ENCODE measurements at places on chromosomes 6 and 20. TPM values are rescaled to one million over a fixed set of nuclear protein-coding genes. Genes with fewer than 3 reads are reported as not detected.
A peak's percentile ranks its signal among the peaks of the same experiment; 100 is the strongest.

DNA sequence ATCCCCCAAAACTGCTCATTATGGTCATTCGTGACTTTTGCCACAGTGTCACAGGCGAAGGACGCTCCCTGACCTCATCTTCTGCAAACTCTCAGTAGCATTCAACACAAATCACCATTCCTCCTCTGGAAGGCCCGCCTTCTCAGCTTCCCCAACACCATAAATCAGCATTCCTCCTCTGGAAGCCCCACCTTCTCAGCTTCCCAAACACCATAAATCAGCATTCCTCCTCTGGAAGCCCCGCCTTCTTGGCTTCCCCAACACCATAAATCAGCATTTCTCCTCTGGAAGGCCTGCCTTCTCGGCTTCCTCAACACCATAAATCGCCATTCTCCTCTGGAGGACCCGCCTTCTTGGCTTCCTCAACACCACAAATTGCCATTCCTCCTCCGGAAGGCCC, 288.0 kb upstream of the AGPAT4 start:
- H3K36me3 ChIP-seq, result no peaks in the 10 kb centered on the region
- peaks cover 11% of the 10 kb centered on the region for H3K27me3 ChIP-seq
- H3K27ac ChIP-seq, result no peak overlapping the region
- DNase-seq, result no peak
- H3K4me3 ChIP-seq, result no peak overlapping the region

DNA sequence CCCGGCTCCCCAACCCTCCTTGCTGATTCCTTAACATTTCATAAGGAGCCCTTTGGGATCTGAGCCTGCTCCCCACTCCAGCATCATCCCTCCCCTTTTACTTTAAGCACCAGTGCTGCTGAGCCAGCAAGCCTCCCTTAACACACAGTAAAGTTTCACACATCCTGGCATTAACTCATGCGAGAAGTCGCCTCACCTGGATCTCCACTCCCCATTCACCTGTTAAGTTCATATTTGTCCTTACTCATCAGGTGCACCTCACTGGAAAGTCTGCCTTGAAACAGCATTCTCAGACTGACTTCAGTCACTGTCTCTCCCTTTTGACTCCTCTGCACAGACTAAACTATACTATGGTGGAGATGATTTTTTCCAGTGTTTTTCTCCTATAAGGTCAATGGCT, 47.8 kb upstream of the MAP7 start:
- H3K4me1 ChIP-seq, result peaks cover 12% of the 10 kb centered on the region
- no peak overlapping the region for H3K27ac ChIP-seq
- no peak for DNase-seq

GRCh38 chr6:166578536-166579236, 7.8 kb downstream of the RAMACL start:
- no peaks in the 10 kb centered on the region for H3K36me3 ChIP-seq
- no peaks in the 10 kb centered on the region for H3K27me3 ChIP-seq
- no peak for DNase-seq
- H3K4me3 ChIP-seq, result no peak overlapping the region
- no peak overlapping the region for H3K27ac ChIP-seq
- H3K4me1 ChIP-seq, result no peaks in the 10 kb centered on the region

DNA sequence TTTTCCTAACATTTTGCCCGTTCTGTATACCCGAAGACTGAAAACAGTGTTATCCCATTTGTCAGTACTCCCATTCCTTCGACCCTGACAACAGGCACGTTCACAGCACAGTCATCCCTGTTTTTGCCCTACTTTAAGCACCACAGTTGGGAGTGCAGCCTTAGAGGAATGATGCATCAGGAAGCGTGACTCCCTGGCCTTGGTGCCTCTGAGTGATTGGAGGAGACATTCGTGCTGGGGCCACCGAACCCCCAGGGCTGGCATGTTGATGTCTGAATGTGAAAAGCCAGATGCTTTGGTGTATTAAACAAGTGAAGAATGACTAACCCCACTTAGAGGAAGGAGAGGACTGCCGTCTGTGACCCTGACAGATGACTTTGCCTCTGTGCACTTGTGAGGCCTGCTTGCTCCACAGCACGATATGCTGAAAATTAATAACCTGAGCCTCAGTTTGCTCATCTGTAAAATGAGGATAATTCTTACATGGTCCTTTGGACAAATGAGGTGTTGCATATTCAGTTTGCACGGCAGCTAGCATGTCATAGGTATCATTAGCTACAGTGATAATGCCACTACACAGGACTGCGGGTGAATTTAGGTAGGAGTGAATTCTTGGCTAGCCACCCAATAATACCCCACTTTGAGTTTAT, 36.0 kb downstream of the STK35 start:
- H3K4me3 ChIP-seq, result no peak overlapping the region
- H3K27me3 ChIP-seq, result no peaks in the 10 kb centered on the region
- H3K27ac ChIP-seq, result no peak overlapping the region
- no peak for DNase-seq

GRCh38 chr6:90131125-90131524, 165.5 kb downstream of the BACH2 start:
- no peak overlapping the region for H3K4me3 ChIP-seq
- H3K4me1 ChIP-seq, result no peaks in the 10 kb centered on the region
- no peaks in the 10 kb centered on the region for H3K27me3 ChIP-seq
- no peaks in the 10 kb centered on the region for H3K36me3 ChIP-seq

DNA sequence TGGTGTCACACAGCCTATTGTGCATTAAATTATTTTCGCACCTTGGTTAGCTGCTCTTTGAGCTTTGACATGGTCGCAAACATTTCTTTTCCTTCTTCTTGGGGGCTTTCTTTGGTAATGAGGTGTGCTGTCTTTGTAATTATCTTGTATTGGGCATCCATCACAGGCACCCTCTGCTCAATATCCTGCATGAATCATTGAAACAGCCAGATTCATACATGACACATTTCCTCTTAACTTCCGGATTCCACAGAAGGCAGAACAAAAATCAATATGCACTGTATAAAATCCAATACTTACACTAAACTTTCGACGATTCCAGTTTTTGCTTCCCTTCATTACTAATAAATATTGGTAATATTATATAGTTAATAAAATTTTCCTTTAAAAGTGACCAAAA, 175.6 kb downstream of the SYNE1 start:
- no peak overlapping the region for H3K4me3 ChIP-seq
- H3K27ac ChIP-seq, result no peak overlapping the region
- H3K27me3 ChIP-seq, result no peaks in the 10 kb centered on the region
- no peaks in the 10 kb centered on the region for H3K4me1 ChIP-seq
- no peaks in the 10 kb centered on the region for H3K36me3 ChIP-seq

DNA sequence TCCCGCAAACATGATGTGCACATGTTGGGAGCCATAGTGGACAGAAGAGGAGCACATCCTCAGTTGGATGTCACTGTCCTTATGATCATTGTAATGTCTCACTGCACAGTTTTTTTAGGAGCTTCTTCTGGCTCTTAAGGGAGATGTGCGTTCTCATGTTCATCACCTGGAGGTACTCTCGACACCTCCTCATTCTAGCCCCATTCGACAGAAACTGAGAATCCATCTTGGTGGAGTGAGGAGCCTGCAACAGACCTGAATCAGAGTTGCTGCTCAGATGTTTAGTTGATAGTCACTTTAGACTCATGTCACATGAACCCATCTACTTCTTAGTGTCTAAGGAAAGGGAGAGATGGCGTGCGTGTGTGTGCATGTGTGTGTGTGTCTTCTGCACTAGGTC, 2.3 kb upstream of the BMP6 start:
- no peaks in the 10 kb centered on the region for H3K36me3 ChIP-seq
- H3K4me1 ChIP-seq, result peaks cover 6% of the 10 kb centered on the region
- H3K27me3 ChIP-seq, result 0 out of 2 replicates have a peak, but pooled peaks cover 4% of the 10 kb centered on the region
- H3K4me3 ChIP-seq, result no peak overlapping the region

GRCh38 chr20:49610691-49611538, 43.0 kb upstream of the PTGIS start:
- H3K27me3 ChIP-seq, result no peaks in the 10 kb centered on the region
- H3K27ac ChIP-seq, result peak overlapping the region; percentile 18
- DNase-seq, result peak; percentile 80
- no peak overlapping the region for H3K4me3 ChIP-seq

GRCh38 chr6:87068795-87069194, 26.1 kb downstream of the CGA start:
- no peaks in the 10 kb centered on the region for H3K4me1 ChIP-seq
- H3K36me3 ChIP-seq, result no peaks in the 10 kb centered on the region
- no peak for DNase-seq
- no peaks in the 10 kb centered on the region for H3K27me3 ChIP-seq
- no peak overlapping the region for H3K4me3 ChIP-seq

DNA sequence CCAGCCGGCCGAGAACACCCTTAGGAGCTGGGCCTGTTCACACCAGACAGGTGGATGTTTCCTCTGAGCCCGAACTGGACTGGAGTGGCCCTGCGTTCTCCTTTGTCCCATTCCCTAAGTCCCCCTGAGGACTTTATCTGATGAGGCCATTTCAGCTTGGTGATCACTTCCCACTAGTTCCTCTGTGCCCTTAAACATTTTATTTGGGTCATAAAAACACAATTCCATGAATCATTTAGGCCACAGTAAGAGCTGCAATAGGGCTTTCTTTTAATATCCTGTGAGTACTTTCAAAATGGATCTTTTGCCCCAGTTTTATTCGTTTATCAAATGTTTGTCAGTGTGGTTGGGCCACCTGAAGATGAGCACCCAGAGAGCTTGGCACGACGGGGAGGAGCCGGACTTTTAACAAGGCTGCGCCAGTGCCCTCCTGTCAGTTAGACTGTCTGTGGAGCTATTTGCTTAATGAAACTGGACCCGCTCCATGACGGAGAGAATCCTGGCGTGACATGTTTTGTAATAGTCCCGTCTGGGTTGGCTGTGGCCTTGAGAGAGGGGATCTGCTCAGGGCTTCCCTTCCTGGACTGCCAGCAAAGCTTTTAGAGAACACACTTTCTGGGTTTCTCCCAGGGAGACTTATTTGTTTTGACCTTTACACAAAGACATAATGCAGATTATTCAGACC, 53.5 kb downstream of the ZDHHC14 start:
- H3K36me3 ChIP-seq, result no peaks in the 10 kb centered on the region
- H3K27me3 ChIP-seq, result no peaks in the 10 kb centered on the region
- DNase-seq, result no peak
- H3K27ac ChIP-seq, result no peak overlapping the region
- no peak overlapping the region for H3K4me3 ChIP-seq
- 0 out of 2 replicates have a peak, but pooled peaks cover 9% of the 10 kb centered on the region for H3K4me1 ChIP-seq

- H3K27ac ChIP-seq, result no peak overlapping the region
- no peaks in the 10 kb centered on the region for H3K4me1 ChIP-seq
- 0 out of 2 replicates have a peak, but pooled peaks cover 4% of the 10 kb centered on the region for H3K27me3 ChIP-seq
- H3K36me3 ChIP-seq, result no peaks in the 10 kb centered on the region
- no peak for DNase-seq
Measured at GRCh38 chr6:257774-258173, 34.5 kb upstream of the DUSP22 start.

DNA sequence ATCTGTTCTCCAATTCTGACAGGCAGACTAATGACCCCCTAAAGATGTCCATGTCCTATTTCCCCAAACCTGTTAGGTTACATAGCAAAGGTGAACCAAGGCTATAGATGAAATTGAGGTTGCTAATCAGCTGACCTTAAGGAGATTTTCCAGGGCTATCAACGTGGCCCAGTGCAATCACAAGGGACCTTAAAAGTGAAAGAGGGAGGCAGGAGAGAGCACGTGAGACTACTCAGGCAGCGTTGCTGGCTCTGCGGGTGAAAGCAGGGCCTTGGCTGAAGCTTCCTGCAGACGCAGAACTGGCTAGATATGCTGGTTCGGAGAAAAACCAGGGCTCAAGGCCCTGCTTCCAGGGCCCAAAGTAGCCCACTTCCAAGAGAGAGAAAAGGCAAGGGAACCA, 78.7 kb downstream of the NCOA7 start:
- H3K27me3 ChIP-seq, result no peaks in the 10 kb centered on the region
- no peaks in the 10 kb centered on the region for H3K36me3 ChIP-seq
- H3K4me1 ChIP-seq, result peaks cover 71% of the 10 kb centered on the region

DNA sequence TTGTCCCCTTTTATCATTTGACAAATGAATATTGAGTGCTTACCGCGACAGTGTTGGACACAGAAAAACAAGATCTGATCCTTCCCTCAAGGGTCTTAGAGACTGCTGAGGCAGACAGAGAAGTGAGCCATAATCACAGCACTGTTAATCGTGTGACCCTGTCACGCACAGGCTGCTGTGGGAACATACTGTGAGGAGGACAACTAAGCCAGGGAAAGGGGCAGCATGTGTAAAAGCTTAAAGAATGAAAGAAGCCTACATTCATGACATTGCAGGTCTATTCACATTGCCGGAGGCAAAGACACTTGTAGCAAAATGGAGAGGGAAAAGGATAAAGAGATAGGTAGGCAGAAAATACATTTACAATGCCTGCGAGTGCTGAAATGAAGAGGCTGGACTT, 32.7 kb downstream of the TRDN start:
- no peaks in the 10 kb centered on the region for H3K27me3 ChIP-seq
- H3K36me3 ChIP-seq, result no peaks in the 10 kb centered on the region
- no peak for DNase-seq
- H3K4me3 ChIP-seq, result no peak overlapping the region

DNA sequence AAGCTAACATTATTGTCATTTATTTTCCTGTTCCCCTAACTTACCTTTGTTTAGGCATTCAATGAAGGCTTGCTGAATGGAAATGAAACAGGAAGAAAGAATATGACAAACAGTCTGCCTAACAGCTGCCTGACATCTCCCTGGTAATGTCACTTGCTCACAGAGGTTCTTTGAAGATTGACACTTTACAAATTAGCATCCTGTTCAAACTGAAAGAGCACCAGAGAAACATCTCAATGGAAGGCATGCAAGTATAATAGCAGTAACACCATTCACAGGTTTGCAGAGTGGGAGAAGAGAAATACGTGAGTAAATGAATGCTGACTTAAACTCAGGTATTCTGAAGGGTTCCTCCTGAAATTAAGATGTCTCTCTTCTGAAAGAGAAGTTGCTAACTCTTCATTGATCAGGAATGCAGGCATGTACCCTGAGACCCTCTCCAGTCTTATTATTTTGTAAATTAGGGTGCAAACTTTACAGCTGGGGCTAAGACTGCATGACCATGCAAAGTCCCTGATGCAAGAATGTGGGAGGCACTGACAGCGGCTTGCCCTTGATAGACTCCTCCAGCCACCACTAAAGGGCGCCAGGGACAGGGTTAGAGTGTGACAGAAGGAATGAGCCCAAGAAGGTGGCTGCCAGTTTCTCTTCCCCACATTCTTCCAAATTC, 1.3 kb upstream of the SMLR1 start:
- no peak overlapping the region for H3K4me3 ChIP-seq
- H3K27me3 ChIP-seq, result no peaks in the 10 kb centered on the region
- H3K36me3 ChIP-seq, result no peaks in the 10 kb centered on the region

DNA sequence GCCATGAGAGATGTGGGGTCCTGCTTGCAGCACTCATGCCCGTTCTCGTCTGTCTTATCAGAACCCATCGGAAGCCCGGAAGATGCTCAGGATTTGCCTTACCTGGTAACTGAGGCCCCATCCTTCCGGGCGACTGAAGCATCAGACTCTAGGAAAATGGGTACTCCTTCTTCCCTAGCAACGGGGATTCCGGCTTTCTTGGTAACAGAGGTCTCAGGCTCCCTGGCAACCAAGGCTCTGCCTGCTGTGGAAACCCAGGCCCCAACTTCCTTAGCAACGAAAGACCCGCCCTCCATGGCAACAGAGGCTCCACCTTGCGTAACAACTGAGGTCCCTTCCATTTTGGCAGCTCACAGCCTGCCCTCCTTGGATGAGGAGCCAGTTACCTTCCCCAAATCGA, 8.3 kb downstream of the PI16 start:
- no peak overlapping the region for H3K27ac ChIP-seq
- DNase-seq, result no peak
- H3K27me3 ChIP-seq, result no peaks in the 10 kb centered on the region
- H3K4me3 ChIP-seq, result no peak overlapping the region

The WFDC13 gene
- not detected for total RNA-seq

The PHACTR3 gene
- total RNA-seq, result 0.50 TPM

The EYA4 gene
- total RNA-seq, result 9.8 TPM

The OPRL1 gene
- total RNA-seq, result 2.7 TPM

The POLR1C gene
- total RNA-seq, result 41.4 TPM

The OR2H2 gene
- total RNA-seq, result not detected

The SLC22A7 gene
- total RNA-seq, result not detected
